AG09319 (cell line): ENCODE measurements at places on chromosomes 5 and 9.
A peak's percentile ranks its signal among the peaks of the same experiment; 100 is the strongest.

- DNase-seq = no peak
Measured at GRCh38 chr9:68705531-68706362, 707 bp downstream of the PIP5K1B start.

DNA sequence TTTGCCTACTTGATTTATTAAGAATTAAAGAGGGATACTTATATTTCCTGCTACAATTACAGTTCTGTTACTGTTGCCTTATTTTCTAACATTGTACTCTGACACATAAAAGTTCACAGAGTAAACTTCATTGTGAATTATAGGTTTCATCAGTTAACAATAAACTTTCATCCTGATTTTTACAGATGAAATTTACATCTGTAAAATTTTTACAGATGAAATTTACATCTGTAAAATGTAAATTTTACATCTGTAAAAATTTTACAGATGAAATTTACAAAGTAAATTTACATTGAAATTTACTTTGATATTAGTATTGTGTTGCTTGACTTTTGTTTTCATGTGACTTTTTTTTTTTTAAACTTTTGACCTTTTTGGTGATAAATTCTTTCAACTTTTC, 9.3 kb downstream of the ZBTB43 start:
- no peak for DNase-seq

- no peak for DNase-seq
Measured at GRCh38 chr5:103218164-103218563, 40.4 kb upstream of the MACIR start.

DNA sequence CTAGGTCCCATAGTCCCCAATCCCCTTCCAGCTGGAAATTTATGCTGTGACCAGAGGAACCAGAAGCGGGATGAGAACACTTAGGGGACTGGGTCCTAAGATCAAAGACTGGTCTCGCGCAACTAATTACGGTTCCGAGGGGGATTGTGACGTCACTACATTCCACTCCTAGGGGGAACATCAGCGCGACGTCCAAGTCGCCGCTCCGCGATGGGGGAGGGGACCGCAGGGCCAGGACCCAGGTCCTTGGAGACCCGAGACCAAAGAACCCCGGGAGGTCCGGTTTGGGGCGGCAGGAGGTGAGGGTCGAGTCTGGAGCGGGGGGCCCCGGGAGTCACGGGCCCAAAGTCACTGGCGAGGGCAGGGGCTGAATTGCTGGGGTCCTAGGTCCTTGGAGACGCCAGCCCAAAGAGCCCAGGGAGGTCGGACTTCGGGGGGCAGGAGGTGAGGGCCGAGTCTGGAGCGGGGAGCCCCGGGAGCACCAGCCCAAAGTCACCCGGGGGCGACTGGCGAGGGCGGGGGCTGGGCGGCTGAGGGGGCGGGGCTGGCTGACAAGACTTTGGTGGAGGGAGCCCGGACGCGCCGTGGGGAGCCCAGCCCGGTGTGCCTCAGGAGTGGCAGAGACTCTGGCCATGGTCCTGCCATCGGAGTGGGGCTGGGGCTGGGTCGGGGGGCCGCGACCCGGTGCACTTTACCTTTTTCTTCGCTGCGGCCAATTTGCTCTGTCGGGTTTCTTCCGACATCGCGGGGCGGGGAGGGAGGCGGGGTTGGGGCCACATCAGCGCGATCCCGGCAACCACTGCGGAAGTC, at the start of gene GOLGA2:
Gene GOLGA2 (minus strand): TSS at position 810 of the 810 bp plus-strand sequence. CDS start 31 bp downstream, at position 779.
- DNase-seq = no peak

DNA sequence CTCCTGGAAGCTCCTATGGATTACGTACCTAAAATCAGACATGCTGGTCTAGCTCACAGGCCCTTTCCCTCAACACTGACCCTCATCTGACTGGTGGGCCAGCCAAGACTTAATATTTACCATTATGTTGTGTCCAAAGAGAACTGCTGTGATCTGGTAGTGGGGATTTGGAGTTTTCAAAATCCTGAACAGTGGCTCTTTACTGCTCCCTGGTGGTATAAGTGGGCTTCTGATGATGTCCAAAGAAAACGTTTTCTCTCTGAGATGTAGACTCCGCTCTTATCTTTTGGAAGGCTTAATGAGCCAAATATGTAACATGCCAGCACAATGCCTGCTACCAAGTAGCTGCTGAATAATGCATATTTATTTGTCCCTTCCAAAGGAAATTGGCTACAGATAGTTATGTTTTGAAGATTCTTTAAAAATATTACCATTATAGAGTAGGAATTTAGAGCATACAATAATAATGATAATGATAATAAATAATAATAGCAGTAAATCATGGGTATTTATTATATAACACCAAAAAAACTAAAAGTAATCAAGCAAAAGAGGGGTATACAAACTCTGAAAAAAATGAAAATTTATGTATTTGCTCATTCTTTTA, 406.6 kb upstream of the TNC start:
- DNase-seq = no peak

DNA sequence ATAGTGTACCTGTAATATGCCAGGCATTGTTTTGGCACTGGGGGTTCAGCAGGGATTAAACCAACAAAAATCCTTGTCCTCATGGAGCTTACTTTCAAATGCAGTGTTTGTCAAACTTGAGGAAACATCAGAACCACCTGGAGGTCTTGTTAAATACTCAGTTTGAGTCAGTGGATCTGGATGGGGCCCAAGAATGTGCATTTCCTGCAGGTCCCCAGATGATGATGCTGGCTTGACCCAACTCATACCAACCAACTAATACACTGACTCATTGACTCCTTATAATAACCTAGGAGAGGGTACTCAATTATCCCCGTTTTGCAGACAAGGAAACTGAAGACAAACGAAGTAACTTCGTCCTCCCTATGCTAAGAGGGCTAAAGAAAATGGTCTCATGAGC, 11.3 kb downstream of the WWC1 start:
- DNase-seq = no peak

GRCh38 chr5:127634007-127634406, 14.9 kb upstream of the CTXN3 start:
- no peak for DNase-seq

GRCh38 chr9:34612788-34613390, 992 bp upstream of the RPP25L start:
- DNase-seq = peak; percentile 38

DNA sequence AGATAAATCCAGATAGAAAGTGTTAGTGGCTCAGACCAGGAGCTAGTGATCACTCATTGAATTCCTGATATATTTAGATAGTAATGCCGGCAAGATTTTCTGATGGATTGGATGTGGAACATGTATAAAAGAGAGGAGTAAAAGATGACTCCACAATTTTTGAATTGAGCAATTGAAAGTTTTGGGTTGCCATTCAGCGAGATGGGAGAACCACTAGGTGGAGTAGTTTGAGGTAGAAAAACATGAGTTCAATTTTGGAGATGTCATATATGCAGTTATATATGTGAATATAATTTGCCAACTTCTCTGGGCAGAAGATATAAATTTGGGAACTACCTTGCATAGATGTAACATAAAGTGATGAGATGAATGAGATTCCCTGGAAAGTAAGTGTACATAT, 502.5 kb upstream of the SEMA6A start:
- no peak for DNase-seq

GRCh38 chr5:137649228-137649935, 86.5 kb downstream of the KLHL3 start:
- no peak for DNase-seq

DNA sequence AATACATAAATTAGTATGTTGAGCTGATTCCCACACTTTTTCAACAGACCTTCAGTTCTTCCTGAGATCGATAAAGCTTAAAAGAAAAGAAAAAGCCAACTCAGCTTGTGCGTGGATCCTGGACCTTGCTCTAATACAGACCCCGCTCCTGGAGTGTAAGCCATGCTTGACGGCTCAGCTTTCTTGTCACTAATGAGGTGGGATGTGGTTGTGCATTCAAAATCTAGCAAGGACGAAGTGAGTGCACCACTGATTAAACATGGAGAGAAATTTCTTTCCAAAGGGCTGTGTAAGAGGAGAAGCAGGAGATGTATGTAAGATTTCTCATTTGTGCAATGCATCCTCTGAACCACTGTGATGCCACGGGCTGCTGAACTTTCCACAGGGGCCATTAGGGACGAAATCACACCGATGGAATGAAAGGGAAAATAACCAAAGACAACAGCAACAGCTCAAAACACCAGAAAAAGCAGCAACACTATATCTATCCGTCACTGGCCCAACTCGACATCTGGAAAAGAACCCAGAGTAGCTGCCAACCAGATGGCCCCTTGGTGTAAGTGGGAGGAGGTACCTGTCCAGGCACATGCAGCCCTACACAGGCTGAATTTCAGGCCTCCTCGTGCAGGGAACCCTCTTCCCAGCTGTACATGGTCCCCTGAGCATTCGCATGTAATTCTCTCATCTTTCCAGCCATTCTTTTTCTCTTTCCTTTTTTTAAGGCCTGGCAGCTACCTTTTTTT, 178.9 kb downstream of the SREK1 start:
- no peak for DNase-seq

DNA sequence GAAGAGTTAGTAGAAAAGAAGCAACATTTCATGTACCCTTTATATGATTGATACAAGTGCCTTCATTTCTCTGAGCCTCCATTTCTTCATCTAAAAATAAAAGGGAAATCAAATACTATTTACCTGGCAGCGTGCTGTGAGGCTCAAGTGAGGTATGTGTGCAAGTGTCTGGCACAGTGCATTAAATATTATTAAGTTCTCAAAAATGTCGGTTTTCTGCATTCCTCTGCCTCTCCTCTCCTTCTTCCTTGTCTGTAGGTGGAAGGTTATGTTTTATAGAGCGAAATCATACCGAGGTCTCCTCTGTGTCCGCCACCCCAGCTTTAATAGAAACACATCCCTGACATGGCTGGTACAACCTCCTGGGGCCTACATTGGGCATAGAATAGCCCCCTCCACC, 93.0 kb downstream of the FGF18 start:
- DNase-seq = no peak

- DNase-seq = no peak
Measured at GRCh38 chr9:95147452-95148207, 169.9 kb downstream of the FANCC start.

DNA sequence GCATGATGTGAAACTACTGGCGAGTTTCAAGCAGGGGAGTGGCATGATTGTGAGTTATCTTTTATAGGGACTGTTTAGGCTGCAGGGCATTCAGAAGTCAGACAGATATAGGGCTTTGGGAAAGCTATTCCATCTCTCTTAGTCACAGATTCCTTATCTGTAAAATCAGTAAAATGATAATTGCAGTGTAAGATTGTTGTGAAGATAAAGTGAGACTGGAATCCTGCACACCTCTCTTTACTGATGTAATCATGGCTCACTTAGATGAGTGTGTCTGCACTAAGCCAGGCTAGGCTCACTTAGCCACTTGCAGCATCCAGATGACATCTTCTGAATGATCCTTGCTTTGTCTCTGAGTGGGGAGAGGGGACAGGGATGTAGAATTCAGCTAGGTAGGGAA, 81.8 kb upstream of the MAMDC2 start:
- no peak for DNase-seq

GRCh38 chr9:14205463-14205862, 108.5 kb downstream of the NFIB start:
- no peak for DNase-seq

DNA sequence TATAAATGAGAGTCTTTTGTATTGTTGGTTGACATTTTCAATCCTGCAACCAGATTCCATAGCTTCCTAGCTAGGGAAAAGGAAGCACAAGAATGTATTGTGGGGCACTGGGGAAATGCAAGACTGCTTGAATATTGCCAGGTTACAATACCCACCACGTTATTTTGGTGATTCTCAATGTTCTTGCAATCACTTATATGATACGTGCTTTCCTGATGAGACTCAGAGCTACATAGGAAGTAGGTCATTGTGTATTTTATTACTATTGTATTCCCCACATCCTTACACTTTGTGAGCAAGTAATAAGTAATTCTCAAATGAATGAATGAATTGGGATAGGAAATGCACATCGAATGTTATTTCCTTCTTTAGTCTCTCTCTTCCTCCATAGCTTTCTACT, 217.1 kb upstream of the CD180 start:
- DNase-seq = no peak

- DNase-seq = no peak
Measured at GRCh38 chr9:135507104-135508035, 6.9 kb downstream of the MRPS2 start.

DNA sequence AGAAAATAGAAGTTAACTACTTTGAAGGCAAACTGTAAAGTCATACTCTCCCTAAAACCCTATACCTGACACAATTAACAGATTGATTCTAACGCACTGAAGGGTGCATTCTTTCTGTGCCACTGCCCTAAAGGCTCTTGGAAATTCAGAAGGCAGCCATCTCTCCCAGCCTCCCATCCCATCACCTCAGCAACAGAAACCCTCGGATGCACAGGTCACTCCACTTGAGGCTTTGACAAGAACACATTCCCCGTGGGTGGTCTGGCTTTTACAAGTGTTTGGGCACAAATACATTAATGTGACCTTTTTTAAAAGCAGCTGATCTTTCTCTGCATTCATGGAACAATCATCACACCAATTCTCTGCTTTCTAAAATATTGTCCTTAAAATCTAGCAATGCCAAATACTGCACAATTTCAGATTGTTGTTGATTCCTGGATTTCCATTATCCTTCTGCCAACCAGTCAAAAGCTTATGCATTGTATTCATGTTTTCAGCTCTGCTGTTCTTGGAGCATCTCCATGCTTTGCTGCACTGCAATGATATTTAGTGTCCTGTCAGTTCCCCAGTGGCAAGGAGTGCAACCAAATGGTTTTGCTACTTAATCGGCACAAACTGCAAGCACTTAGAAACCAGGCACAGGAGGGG, 175.6 kb downstream of the TMEM161B start:
- DNase-seq = no peak

- DNase-seq = no peak
Measured at GRCh38 chr5:29214839-29215238, 1978.6 kb upstream of the CDH6 start.

DNA sequence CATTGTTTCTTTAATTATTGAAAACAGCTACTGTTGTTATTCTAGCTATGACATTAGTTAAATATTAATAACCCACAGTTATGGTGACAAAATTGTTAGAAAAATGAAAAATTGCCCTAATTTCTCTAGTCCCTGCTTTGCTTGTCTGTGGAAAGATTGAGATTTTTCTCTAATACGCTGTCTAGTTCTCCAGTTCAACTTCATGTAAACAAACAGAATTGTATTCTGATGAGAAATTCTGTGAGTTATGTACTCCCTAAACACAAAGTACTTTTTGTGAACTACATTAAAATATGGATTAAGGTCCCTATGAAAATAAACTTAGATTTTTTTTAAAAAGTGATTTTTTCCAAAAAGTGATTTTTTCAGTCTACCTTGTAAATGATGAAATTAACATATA, 8.7 kb downstream of the SLF1 start:
- DNase-seq = no peak

- DNase-seq = no peak
Measured at GRCh38 chr5:78922879-78923621, 62.1 kb downstream of the ARSB start.

DNA sequence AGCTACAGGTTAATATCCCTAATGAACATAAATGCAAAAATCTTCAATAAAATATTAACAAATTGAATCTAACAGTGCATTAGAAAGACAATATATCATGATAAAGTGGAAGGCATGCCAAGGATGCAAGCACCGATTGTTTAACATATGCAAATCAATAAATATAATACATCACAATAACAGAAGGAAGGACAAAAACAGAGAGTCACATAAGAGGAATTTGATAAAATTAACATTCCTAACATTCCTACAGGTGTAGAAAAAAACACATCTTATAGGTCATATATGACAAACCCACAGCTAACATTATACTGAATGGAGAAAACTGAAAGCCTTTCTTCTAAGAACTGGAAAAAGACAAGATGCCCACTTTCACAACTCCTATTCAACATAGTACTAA, 297.0 kb downstream of the CDH18 start:
- no peak for DNase-seq

- no peak for DNase-seq
Measured at GRCh38 chr9:127455324-127455992, 4.1 kb downstream of the LRSAM1 start.
